ENCODE measurements at places on chromosomes 2 and 18.

DNA sequence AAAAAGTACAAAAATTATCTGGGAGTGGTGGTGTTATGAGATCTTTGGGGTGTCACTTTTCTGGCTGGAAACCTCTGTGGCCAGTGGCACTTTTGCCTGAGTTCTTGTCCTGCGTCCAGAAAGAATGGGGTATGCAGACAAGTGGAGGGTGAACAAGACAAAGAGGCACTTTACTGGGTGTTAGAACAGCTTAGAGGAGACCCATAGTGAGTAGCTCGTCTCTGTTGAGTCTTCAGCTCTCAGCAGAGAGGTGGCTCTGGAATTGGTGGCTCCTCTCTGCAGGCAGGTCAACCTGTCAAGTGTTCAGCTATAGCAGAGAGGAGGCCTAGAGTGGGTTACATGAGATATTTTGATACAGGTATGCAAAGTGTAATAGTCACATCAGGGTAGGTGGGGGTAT, 26.1 kb downstream of the CRYGD start:
- DNase-seq, result no peak

GRCh38 chr2:27728081-27728858, 43.2 kb upstream of the MRPL33 start:
- no peak for DNase-seq

GRCh38 chr2:224586127-224586695, 1.0 kb upstream of the CUL3 start:
- no peak for DNase-seq

GRCh38 chr2:10053351-10053750, 10.0 kb downstream of the KLF11 start:
- DNase-seq, result no peak

GRCh38 chr18:25595274-25596060, 243.5 kb upstream of the ZNF521 start:
- no peak for DNase-seq

GRCh38 chr18:5481621-5482020, 62.2 kb downstream of the EPB41L3 start:
- no peak for DNase-seq

GRCh38 chr2:121505005-121505404, 25.7 kb upstream of the RNU4ATAC start:
- DNase-seq, result no peak

DNA sequence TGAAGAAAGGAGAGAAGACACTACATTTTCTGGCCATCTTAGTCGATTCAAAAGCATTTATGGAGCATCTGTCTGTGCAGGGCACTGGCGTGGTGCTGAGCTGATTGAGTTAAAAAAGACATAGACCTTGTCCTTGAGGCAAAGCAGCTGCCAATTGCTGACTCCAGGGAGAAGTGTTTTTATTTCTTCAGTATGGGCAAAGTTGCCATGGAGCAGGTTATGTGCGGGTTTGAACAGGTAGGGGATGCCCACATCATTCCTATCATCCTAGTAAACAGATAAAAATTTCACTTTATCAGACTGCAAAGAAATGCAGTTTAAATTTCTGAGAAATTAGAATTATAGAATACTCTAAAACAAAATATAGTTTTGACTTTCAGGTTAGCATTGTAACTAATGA, 125.8 kb downstream of the NUP35 start:
- DNase-seq, result no peak

- no peak for DNase-seq
Observed at GRCh38 chr2:136358576-136358975, 240.6 kb upstream of the CXCR4 start.

DNA sequence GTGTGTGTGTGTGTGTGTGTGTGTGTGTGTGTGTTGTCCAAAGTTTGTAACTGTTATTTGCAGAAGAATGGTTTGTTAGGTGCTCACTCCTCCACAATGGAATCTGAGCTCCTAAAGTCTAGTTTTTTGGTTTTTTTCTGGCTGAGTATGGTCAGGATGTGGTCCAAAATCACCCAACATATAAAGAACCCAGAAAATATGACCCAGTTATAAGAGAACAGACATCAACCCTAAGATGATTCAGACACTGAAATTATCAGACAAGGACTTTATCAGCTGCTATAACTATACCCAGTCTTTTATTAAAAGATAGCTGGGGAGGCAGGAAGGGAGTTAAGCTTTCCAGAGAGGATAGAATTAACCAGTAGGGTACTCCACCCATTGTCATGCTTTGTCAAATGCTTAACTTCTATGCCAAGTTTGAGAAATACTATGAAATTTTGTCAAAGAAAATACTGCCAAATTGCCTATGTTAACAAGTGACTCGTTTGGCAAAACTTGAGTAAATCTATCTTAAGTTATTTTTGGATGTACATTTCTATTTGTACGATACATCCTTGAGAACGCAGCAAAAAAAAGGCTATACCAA, 57.5 kb downstream of the TANK start:
- no peak for DNase-seq

DNA sequence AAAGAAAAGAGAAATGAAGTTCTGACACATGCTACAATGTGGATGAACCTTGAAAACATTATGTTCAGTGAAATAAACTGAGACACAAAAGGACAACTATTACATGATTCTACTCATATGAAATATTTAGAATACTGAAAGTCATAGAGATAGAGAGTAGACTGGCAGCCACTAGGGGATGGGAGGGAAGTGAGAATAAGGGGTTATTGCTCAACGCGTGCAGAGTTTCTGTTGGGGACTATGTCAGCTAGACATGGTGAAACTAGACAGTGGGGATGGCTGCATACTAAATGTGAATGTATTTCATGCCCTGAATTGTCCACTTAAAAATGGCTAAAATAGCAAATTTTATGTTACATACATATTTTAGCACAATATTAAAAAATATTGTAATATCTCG, 108.7 kb upstream of the ATL2 start:
- no peak for DNase-seq

DNA sequence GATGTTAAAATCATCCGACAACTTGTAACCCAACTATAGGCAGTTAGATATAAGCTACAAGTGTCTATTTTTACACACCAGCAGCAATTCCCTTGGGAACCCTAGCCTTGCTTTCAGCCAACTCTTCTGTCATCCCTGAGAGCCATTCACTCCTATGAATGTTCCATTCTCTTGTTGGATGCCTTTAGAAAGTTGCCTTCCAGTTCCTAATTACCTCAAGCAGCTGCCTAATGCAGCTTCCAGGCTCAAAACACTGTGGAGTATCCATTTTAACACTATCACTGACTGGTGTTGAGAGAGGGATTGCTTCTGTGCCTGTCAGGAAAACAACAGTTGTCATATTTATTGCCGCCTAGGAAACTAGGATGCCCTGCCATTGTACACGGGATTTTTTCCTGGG, 402.0 kb upstream of the ACVR2A start:
- no peak for DNase-seq

- DNase-seq, result no peak
Observed at GRCh38 chr2:74504591-74504990, 2.9 kb downstream of the PCGF1 start.

DNA sequence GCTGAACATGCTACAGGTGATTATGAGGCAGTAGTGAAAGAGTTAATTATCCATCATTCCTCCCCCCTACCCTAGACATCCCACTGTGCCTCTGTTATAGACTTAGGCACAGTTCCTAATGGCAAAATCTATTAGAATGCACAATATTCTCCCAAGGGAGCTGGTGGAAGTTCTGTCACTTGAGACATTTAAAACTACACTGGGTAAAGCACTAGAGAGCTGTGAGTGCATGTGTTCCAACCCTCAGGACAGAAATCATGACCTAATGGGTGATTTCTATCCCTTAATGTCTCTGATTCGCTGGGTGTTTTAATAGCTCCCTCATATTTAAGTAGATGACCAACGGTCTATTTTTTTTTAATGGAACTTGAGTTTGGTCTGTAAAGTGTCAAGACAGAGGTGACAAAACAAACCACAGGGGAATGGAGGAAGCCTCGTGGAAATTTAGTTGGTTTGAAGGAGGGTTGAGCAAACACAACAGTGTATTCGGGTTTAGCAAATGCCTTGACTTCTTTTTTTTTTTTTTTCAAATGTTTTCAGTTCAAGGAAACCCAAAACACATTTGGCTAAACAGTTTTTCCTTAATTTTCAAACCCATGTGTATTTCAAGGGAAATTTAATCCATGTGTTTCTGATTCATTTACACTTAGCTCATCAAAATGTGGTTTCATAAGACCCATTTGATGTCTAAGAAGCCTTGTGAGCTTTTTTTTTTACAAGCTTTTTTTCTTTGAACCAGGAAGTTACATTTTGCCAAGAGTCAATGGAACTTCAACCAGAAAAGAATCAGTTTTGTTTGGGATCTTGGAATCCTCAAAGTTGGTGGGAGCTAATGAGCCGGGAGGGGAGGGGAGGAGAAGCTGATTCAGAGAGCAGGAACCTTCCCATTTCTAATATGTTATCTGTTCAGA, 665.1 kb upstream of the ZEB2 start:
- DNase-seq, result no peak

DNA sequence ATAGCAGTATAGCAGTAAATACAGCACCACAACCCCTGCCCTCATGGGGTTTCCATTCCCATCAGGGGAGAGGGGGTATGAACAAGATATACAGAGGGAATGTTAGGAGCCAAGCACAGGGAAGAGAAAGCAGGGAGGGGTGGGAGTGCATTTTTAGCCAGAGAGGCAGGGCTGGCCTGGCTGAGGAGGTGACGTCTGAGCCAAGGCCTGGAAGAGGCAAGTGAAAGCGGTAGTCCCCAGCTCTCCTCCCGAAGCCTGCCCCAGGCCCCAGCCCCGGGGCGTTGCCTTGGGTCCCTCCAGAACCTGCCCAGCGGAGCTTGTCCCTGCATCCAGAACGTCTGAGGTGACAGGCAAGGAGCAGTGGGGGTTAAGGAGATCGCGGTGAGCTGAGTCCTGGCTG, 45.1 kb upstream of the FOSL2 start:
- DNase-seq, result no peak

- no peak for DNase-seq
Observed at GRCh38 chr2:133026536-133027177, 356.7 kb upstream of the LYPD1 start.

DNA sequence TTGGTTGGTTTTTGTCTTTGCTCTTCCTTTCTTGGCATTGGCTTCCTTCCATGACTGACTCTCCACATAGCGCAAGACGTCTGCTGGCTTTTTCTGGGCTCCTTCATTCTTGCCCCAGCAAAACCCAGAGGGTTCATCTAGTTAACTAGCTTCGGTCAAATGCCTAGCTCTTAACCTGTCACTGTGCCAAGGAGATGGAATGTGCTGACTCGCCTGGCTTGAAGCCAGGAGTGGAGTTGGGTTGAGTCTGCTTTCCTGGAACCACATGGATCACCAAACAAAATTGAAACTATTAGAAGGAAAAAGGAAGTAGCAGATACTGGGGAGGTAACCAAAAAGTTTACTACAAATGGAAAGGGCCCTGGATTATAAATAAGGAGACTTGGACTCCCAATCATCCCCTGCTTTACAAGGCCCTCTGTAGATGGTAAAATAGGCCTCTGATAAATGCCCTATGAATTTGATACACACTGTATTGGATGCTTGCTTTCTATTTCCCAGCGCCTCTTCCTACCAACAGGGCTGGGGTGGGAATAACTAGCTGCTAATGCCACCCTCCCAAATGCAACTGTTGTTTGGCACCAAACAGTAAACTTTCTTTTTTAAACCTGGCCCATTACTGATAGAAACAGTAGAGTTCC, 11.3 kb downstream of the MALT1 start:
- no peak for DNase-seq

GRCh38 chr18:59902131-59902992, 2.6 kb downstream of the PMAIP1 start:
- no peak for DNase-seq

DNA sequence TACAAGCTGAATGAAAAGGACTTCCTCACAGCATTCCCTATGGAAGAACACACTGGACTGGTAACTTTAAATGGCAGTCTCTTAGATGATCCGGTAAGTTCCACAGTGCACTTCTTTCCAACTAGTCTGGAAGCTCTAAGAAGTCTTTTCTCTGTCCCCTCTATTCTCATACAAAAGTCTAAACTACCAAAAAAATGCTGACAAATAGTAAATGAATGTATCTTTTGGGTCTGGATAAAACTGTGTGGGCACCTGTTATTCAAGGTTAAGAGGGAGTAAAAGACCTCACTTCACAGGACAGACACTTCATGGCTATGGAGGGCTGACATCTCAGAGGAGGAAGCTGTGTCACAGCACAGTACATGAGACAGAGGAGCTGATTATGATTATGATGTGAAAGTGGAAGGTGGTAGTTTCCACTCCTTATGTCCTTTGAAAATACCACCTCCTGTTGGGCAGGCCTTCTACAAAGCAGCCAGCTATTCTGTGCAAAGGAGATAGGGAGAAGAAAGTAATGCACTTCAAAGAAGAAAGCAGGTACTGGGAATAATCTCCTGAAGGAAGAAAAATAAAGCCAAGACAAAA, 23.9 kb downstream of the CCDC93 start:
- no peak for DNase-seq

DNA sequence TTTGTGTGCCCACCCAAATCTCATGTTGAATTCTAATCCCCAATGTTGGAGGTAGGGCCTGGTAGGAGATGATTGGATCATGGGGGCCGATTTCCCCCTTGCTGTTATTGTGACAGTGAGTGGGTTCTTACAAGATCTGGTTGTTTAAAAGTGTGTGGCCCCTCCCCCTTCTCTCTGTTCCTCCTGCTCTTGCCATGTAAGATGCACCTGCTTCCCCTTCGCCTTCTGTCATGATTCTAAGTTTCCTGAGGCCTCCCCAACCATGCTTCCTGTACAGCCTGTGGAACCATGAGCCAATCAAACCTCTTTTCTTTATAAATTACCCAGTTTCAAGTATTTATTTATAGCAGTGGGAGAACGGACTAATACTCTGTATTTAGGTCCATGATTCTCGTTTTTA, 588.1 kb downstream of the DCDC2C start:
- DNase-seq, result no peak

GRCh38 chr2:149652526-149652925, 65.0 kb upstream of the MMADHC start:
- no peak for DNase-seq

GRCh38 chr2:119731983-119732382, 27.7 kb upstream of the PTPN4 start:
- no peak for DNase-seq

GRCh38 chr2:181574321-181574720, 82.6 kb downstream of the CERKL start:
- no peak for DNase-seq

GRCh38 chr2:8515864-8516533, 165.9 kb upstream of the ID2 start:
- DNase-seq, result no peak

DNA sequence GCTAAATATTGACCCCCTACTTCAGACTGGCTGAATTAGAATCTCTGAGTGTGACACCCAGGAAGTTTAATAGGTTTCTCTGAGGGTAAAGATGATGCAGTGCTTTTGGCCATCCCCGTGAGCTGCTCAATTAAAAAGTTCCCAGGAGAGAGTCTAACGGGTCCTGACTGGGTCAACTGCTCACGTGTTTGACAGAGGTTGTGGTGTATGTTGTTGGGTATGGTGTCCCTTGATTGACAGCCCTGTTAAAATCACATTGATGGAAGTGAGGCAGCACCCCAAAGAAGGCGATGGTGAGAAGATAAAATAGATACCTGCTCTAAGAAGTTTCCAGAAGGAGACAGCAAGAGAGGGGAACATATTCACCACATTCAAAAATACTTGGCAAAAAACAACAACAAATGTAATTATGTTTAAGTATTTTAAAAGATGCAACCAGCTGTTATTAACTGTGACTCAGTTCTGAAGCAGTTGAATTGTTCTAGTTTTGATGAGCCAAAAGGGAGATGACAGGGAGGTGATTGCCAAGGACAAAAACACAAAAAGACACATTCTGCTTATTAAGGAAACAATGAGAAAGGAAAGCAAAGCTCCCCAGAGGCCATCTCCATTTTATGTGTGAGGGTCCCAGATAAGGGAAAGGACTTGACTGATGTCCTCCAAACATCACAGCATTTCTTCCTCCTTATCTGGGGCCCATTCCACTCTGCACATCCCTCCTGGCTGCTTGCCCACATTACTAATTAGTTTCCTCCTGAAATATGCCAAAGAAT, 11.5 kb upstream of the GMCL1 start:
- DNase-seq, result no peak
